Pons (tissue), 1 donor: ENCODE measurements at places on chromosomes 4 and X.

GRCh38 chr4:17709763-17710068, 71.7 kb downstream of the FAM184B start:
- DNase-seq, result no peak

- no peak for DNase-seq
Observed at GRCh38 chrX:101385026-101385684, 836 bp downstream of the BTK start.

DNA sequence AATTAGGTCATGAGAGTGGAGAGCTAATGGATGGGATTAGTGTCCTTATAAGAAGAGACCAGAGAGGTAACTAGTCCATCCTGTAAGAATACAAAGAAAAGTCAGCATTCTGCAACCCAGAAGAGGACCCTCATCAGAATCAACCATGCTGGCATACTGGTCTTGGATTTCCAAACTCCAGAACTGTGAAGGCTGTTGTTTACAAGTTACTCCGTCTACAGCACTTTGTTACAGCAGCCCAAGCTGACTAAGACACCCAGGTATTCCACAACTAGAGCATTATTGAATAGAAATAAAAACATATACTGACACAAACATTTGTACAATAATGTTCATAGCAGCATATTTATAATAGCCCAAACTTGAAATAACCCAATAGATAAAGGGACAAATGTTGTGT, 9.2 kb downstream of the TMEM156 start:
- no peak for DNase-seq

DNA sequence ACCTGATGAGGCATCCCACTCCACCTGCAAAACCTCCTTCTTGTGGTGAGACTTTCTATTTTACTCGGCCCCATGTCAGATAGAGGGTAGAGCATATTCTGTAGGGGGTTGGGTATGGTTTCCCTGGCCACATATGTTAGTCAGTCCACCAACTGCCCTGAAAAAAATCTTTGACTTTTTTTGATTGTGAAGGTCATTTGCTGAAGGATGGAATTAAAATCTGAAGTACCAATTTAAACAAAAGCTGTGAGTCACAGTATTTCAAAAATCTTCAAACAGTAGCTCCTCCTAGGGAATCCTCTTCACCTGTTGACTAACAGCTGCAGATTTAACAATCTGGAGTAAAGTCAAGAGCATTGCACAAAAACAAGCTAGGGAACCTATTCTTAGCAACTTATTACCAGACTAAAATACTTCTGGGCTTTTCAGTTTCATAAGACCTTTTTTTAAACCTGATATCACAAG, 8.0 kb upstream of the CCDC110 start:
- DNase-seq, result no peak

- DNase-seq, result no peak
Observed at GRCh38 chrX:21503593-21503992, 129.4 kb downstream of the CNKSR2 start.

GRCh38 chr4:165325732-165326512, 1.5 kb upstream of the MSMO1 start:
- DNase-seq, result peak; percentile 38

DNA sequence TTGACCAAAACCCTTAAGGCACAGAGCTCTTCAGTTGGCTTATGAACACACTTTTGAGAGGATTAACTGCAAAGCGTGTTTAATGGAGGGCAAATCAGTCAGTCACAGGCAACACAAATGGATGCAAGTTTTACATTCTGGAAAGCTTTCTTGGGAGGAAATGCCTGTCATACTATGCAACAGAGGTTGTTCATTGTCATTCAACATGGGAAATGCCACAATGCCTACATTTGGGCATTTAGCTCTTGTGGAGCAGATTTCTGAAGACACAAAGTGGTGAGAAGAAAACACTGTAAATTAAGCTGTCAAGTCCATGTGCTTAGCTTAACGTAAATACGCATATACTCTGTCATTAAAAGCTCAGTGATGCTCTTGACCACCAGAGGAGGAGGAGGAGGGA, 41.1 kb downstream of the CBLL2 start:
- DNase-seq, result no peak

- no peak for DNase-seq
Observed at GRCh38 chrX:41895826-41896225, 27.5 kb downstream of the CASK start.

- no peak for DNase-seq
Observed at GRCh38 chr4:81808011-81808672, 336.4 kb upstream of the RASGEF1B start.

- DNase-seq, result no peak
Observed at GRCh38 chr4:168695288-168695687, 198.4 kb downstream of the PALLD start.

DNA sequence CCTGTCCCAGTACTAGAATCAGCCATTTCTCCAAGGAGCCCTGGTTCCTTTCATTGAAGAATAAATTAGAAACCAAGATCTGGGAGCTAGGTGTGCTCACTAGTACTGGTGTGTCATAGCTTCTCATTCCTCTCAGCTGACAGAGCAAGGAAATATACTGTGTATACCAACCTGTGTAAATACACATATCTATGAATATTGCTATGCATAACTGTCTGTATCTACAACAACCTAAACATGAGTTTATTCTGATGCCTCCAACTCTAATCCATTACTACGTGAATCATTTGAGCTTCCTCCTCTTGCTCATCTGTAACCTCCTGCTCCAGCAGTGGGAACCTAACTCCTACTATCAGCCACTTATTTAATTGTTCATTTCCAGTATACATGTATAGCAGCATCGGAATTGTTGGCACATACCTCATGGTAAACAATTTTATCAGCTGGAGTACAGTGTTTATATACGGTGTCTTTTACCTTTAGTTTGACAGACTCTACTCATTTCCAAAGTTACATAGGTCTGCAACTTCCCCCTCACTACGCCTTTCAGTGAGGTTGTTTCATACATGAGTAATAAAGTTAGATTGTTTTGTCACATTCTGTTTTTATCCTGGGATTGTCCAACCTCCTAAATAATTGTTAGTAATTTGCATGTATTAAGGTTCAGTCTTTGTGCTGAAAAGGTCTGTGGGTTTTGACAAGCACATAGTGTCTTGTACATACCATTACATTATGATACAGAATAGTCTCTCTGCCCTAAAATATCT, 7.1 kb upstream of the SCRG1 start:
- DNase-seq, result no peak

- no peak for DNase-seq
Observed at GRCh38 chr4:75948822-75949444, 8.1 kb upstream of the NAAA start.

- DNase-seq, result no peak
Observed at GRCh38 chrX:40538406-40538805, 42.4 kb upstream of the ATP6AP2 start.

DNA sequence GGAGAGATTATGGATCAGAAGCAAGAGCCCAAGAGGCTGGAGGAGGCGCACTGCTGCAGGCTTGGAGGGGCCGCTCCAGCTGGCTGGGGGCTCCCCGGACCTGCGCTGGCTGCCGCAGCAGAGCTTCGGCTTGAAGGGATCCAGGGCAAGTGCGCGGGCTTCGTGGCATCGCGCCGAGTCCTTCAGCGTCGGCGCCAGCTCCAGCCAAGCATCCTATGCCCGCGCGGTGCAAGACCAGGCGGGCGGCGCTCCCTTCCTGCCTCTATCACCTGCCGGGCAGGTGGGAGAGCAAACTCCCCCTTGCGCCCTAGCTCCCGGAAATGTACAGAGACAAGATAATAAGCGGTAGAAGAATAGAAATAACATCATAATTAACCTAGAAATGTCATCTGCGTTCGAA, 10.5 kb upstream of the UCP1 start:
- no peak for DNase-seq

GRCh38 chrX:12988797-12989196, 13.9 kb downstream of the TMSB4X start:
- DNase-seq, result no peak

DNA sequence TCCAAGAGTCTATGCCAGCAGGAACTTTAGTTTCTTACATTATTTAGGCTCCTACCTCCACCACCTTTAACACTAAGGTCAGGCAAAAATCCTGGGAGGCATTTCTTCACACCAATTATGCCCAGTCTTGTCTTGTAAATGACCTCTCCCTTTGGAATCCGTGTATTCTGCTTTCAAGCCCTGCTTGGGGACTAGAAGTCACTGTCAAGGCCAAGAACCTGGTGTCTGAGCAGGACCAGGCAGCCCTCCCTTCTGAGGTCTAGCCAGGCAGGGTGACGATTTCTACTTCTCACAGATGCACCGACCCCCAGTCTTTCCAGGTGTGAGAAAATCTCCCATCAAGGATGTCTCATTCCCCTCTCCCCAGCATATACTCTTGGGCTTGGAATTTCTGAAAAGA, 82.7 kb upstream of the C1QTNF7 start:
- DNase-seq, result no peak
